ENCODE measurements at places on chromosomes 11 and 22. TPM values are rescaled to one million over a fixed set of nuclear protein-coding genes. Genes with fewer than 3 reads are reported as not detected.

The KIF18A gene
- polyA plus RNA-seq, result 11.9 TPM

The AMPD3 gene
- 9.5 TPM for polyA plus RNA-seq

The TRIM6 gene
- polyA plus RNA-seq, result 3.8 TPM

The HOATZ gene
- polyA plus RNA-seq, result not detected

The NPAS4 gene
- 0.72 TPM for polyA plus RNA-seq

The TRIM48 gene
- polyA plus RNA-seq, result not detected

The PANX1 gene
- polyA plus RNA-seq, result 30.1 TPM

- no peak for DNase-seq
Measured at GRCh38 chr11:43072096-43072495, 239.7 kb upstream of the API5 start.

- no peak for DNase-seq
Measured at GRCh38 chr22:18146389-18146753, 3.6 kb upstream of the USP18 start.

- DNase-seq, result no peak
Measured at GRCh38 chr11:116336540-116336939, 436.2 kb downstream of the BUD13 start.

DNA sequence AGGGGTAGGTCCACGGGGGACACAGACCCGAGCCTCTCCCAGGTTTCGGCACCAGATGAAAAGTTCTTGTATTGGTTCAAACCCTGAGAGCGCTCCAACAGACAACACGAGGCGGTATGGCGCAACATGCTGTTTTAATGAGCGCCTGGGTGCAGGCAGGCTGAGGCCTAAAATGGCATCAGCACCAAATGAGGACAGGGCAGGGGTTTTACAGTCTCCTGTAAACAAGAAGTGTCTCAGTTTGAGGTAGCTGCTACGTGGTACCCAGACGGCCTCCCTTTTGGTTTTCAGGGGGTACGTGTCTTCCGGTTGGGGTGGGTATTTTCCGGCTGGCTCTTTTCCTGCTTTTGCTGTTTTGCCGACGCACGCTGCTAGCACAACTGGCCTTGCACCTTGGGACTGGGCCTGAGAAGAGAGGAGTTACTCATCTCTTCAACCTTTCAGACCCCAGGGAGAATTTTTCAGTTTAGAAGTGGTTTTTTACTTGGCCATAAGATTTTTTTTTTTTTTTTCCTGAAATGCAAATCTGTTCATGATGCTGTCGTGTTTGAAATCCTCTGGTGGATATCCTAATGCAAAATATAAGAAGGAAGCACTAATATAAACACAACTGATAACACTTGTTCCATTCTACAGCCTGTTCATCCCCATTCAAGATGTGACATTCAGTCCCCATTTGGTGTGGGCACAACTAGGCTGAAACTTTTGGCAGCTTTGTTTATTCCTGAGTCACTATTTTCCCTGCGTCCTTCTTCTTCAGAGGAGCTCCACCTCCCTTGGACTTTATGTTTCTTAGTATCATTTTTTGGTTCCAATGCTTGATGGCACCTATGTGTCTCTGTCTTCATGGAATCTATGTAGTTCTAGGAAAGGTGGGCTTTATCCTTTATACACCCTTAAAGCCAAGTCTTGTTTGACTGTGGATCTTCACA, 6.5 kb downstream of the PPFIBP2 start:
- DNase-seq, result no peak

DNA sequence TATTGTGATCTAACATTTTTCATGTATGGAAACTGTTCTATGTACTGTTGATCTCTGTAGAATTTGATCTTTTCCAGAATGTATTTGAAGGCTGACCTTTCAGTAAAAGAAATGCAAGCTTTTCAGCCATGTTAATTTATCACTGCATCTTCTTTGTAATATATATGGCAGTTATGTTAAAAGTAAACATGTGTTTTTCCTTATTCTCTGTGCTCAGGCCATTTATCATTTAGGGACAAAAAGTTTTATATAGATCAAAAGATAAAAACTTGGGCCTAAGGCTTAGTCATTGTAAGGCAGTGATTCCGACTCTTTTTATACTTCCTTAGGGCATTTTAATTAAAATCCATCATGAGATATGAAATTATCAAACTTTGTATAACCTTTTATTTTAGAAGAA, 48.7 kb downstream of the KDM2A start:
- no peak for DNase-seq

DNA sequence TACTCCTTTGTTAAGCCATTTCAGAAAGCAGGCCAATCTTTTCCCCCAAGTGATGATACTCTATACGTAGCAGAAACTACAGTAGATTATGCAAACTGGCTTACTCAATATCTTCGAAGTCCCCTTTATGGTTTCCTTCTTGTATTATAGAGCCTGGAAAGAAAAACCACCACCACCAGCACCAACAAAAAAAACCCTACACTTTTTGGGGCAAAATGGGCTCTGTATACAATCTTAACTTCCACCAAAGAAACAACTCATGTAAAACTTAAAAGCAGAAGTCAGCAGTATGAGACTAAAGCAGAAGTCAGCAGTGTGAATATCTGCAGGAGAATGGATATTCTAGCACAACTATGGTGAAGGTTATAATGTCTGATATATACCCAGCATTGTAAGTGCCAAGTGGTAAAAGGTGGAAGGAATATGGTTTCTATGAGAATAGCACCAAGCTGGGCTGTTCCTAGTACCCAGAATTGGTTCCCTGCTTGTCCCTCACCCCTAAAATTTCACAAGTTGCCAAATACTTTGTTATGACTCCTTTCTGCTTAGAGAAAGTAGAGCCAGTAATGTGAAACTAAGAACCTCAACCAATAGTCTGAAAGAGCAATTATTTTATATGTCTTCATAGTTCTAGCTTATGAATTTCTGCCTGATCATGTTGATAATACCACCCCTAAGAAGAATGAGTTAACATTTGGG, 252.1 kb downstream of the SBF2 start:
- no peak for DNase-seq

GRCh38 chr11:61616434-61616833, 35.6 kb upstream of the SYT7 start:
- no peak for DNase-seq

DNA sequence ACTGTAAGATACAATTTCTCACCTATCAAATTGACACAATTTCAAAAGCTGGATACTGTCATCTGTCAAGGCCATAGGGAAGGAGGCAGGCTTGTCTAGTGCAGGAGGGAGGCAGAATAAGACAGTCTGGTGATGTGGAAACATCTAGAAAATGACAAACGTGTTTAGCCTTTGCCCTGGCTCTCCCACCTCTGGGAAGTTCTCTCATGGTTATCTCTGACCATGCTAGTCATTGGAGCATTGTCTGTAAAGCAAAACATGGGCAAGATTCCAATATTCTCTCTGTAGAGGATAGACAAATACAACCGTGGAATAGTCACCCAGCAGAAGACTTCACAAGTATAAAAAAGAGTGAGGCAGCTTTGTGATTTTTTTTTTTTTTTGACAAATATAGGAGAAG, 9.1 kb upstream of the SERHL2 start:
- no peak for DNase-seq

DNA sequence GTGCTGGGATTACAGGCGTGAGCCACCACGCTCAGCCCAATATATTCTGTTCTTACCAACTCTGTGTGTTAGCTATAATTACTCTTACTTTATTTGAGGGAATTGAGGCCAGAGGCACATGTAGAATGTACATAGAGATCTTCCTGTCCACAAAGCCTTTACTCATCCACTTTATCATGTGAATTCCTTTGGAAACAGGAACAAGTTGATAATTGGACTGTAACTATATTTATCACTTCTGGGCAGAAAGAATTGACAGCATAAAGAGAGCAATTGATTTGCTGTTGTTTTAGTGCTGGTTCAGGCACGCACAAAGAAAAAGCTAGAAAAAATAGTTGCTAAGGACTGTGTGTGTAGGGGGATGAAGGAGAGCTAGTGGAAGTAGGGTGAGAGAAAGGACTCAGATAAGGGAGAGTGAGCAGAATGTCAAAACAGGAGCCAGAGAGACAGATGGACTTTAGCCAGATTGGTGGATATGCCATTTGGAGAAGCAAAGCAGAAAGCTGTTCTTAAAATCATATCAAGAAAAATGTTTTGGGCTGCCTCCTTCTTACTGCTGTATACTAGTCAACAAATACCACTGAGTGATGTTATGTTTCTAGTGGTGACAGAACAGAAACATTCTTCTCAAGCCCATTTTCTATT, 929.8 kb upstream of the CNTN5 start:
- DNase-seq, result no peak

- no peak for DNase-seq
Measured at GRCh38 chr22:35379146-35379993, 1.5 kb upstream of the HMOX1 start.

DNA sequence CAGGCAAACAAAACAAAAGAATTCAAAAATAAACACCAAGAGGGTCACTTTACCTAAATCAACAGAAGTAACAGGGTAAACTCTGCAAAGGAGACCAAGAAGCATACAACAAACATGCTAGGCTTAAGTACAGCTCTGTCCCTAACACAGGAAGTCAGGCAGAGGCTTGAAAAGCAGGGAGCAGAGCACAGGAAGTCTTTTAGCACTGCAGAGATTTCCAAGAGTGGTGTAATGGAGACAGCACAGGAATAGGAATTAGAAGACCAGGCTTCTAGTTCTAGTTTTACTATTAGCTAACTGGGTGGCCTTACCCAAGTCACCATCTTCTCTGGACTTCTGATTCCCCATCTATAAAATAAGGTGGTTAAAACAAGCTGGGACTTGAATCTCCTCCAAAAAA, 1.9 kb downstream of the RBFOX2 start:
- DNase-seq, result no peak

- no peak for DNase-seq
Measured at GRCh38 chr11:8342821-8343681, 79.4 kb upstream of the LMO1 start.

DNA sequence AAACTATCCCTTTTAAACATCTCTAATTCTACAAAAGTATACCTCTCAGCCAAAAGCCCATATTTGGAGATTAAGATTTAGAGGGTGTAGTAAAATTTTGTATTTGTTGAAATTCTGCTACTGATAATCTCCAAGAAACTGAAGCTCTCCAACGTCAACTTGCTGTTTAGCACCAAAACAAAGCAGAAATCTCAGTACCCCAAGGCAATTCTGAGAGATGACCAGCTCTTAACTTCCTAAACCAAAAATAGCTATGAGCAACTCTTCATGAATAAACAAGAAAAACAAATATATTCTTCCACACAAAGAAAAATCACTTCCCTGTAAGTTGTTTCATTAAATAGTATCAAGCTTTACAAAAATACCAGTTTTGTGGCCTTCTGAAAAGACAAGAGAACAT, 13.3 kb downstream of the RRAS2 start:
- no peak for DNase-seq

GRCh38 chr22:33467620-33468095, 409.5 kb upstream of the SYN3 start:
- DNase-seq, result no peak

DNA sequence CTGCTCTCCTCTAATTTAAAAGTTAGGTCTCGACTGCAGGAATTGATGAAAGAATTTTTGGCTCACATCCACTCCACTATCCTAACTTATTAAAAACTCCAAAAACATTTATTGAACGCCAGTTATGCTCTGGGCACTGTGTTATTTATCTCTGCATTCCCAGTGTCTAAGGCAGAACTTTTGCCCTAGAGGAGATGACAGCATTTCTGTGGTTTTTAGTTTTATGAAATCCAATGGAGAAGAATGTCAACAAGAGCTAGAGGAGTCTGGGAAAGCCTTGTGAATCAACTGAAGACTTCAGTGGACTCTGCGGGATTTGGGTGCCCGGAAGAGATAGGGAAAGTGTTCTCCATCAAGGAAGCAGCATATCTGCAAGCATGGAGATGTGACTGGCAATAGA, 217.0 kb upstream of the PGR start:
- peak; percentile 51 for DNase-seq

GRCh38 chr11:60959431-60959830, 7.5 kb upstream of the SLC15A3 start:
- DNase-seq, result no peak

DNA sequence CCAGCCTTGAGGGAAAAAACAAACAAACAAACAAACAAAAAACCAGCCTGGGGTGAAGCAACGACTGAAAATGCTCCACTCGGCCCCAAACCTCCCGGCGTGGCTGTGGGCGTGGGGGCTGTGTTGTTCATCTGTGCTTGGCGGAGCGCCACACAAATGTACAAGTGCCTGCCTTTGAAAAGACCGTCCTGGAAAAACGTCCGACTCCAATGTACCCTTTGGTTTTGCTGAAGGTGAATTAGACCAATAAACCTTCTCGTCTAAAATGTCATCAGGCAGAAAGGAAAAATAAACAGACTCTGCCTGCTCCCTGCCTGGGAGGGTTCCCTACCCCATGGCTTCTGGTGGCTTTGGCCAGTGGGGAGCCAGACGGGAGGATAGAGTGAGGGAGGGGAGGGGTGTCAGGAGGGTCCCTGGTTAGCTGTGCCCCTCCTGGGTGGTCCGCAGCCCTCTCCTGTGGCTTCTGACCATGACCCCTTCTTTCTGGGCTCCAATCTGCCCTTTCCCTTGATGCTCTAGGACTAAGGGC, 93.9 kb downstream of the TRMU start:
- DNase-seq, result no peak
